Natural killer cell (primary cell): ENCODE measurements at places on chromosomes 5 and 9. TPM values are rescaled to one million over a fixed set of nuclear protein-coding genes. Genes with fewer than 3 reads are reported as not detected.
A peak's percentile ranks its signal among the peaks of the same experiment; 100 is the strongest.

DNA sequence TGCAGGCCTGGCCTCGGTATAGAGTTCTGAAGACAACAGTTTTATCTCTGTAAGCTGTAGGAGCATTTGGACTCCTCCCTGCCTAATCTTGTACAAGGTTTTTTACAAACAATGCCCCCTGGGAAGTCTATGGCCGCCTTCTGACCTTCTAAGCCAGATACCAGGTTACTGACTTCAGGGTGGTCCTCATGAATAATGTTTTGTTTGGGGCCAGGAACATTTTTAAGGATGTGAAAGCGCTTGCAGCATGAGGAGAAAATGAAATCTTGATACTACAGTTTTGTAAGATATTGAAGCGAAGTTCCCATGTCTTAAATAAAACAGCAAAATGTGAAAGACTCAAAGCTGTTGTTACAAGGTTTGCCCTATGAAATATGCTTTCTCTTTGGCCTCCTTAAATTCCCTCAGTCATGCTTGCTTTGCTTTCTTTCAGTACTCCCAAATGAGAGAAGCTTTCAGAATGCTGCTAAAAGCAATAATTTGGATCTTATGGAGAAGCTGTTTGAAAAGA, 5.2 kb downstream of the ANKDD1B start:
- H3K27me3 ChIP-seq = peaks cover 7% of the 10 kb centered on the region
- no peak overlapping the region for H3K4me3 ChIP-seq
- H3K36me3 ChIP-seq = no peaks in the 10 kb centered on the region
- H3K27ac ChIP-seq = no peak overlapping the region

ROR2 gene
- 1.7 TPM for total RNA-seq

DNA sequence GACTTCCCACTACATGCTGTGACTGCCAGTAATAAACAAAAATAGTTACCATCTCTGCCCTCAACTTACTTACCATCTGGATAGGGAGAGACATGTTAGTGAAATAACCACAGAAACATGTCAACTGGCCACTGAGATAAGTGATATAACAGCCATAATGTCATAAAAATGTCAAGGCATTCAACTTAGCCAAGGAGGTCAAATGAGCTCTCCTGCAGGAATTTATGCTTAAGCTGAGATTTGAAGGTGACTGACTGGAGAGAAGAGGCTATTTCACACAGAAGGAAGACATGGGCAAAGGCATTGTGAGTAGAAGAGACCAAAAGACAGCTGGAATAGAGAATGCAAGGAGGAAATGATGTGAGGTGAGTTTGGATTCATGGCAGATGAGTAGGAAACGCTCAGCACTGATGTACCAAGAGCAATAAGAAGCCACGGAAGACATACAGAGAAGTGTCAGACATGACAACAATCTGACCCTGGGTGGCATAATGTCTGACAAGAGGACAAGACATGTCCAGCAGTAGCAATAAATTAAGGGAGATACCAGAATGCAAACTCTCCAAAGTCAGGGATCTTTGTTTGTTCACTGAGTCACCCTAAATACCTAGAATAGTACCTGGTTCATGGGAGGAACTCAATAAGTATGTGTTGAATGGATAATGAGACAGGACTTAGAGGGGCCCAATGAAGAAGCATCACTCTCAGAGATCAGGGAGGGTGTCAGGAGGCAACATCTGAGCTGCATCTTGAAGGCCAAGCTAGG, 318.8 kb downstream of the ACTL7B start:
- no peaks in the 10 kb centered on the region for H3K36me3 ChIP-seq
- H3K27ac ChIP-seq = no peak overlapping the region
- no peak for DNase-seq
- H3K27me3 ChIP-seq = no peaks in the 10 kb centered on the region

DNA sequence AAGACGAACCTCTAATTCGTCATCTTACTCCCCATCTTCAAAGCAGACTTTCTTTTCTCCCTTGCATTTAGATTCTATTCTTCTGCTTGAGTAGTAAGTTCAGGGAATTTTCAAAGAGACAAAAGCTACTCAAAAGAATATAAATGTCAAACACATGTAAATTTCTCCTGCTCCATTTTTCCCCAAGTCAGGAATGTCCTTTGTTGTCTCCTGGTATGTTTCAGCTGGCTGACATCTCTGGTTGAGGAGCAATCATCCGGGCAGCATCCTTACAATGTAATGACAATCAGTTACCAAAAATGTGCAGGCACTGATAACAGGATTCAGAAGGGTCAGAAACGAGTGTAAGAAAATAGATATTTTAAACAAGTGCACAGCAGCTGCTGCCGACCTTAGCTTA, 47.6 kb upstream of the PPP1R2B start:
- no peak for DNase-seq
- H3K4me3 ChIP-seq = no peak overlapping the region
- no peaks in the 10 kb centered on the region for H3K4me1 ChIP-seq
- H3K27ac ChIP-seq = no peak overlapping the region
- no peaks in the 10 kb centered on the region for H3K27me3 ChIP-seq

GRCh38 chr9:116479056-116479544, 208.0 kb upstream of the TRIM32 start:
- no peak for DNase-seq
- no peak overlapping the region for H3K27ac ChIP-seq
- no peak overlapping the region for H3K4me3 ChIP-seq
- H3K27me3 ChIP-seq = no peaks in the 10 kb centered on the region

MEIKIN gene
- total RNA-seq = not detected

QSOX2 gene
- 10.8 TPM for total RNA-seq

- H3K27ac ChIP-seq = no peak overlapping the region
- H3K4me3 ChIP-seq = no peak overlapping the region
- H3K36me3 ChIP-seq = no peaks in the 10 kb centered on the region
- no peaks in the 10 kb centered on the region for H3K4me1 ChIP-seq
- no peaks in the 10 kb centered on the region for H3K27me3 ChIP-seq
These were observed 478.1 kb upstream of the NMUR2 start for GRCh38 chr5:152883066-152883775.

DNA sequence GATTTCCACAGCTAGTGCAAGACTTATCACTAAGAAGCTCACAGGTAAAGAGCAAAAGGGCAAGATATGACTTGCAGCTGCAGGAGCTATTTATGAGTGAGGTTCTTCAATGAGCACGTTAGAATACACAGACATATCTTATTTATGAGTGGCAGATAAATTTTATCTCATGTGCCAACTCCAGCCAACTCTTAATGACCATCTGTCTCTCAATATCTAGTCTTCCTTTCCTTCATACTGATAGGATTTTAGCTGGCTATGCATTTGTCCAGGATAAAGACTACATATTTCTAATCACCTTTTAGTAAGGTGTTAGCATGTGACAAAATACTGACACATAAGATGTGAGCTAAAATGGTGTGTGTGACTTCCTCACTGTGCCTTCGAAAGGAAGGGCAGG, 304.5 kb downstream of the TRPM3 start:
- H3K36me3 ChIP-seq = no peaks in the 10 kb centered on the region
- H3K27me3 ChIP-seq = no peaks in the 10 kb centered on the region
- H3K27ac ChIP-seq = no peak overlapping the region
- DNase-seq = no peak
- no peaks in the 10 kb centered on the region for H3K4me1 ChIP-seq

- H3K4me1 ChIP-seq = no peaks in the 10 kb centered on the region
- no peak overlapping the region for H3K4me3 ChIP-seq
- H3K27me3 ChIP-seq = no peaks in the 10 kb centered on the region
- no peak overlapping the region for H3K27ac ChIP-seq
These were observed 28.2 kb downstream of the RNF145 start for GRCh38 chr5:159181152-159181551.

ISL1 gene
- not detected for total RNA-seq

DNA sequence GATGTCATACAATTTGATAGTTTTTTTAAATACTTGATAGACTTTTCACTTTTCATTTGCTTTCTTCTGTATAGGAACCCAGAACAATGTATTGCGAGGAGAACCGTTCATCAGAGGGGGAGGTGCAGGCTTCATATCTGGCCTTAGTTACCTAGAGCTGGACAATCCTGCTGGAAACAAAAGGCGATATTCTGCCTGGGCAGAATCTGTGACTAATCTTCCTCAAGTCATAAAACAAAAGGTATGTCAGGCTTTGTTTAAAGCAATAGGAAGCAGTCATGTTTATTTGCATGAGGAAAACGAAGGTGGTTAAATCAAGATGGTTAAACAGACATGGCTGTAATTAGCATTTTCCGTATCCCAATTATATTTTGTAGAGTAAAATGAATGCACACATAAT, 46.0 kb downstream of the C7 start:
- H3K4me1 ChIP-seq = no peaks in the 10 kb centered on the region
- no peak overlapping the region for H3K27ac ChIP-seq
- H3K4me3 ChIP-seq = no peak overlapping the region

DNA sequence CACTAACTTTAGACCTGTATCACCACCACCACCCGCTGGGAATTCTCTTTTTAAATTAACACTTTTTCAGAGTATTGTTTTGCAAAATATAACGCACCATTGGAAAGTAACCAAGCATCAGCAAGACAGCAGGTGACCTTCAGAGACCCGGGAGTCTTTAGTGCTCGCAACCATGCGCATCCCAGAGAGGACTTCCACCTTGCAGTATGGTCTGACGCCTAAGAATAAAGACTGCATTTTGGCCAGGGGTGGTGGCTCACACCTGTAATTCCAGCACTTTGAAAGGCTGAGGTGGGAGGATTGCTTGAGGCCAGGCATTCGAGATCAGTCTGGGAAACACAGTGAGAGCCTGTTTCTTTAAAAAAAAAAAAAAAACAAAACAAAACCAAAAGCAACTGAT, 113.8 kb downstream of the MED27 start:
- H3K27ac ChIP-seq = no peak overlapping the region
- H3K27me3 ChIP-seq = no peaks in the 10 kb centered on the region
- no peaks in the 10 kb centered on the region for H3K36me3 ChIP-seq
- H3K4me3 ChIP-seq = no peak overlapping the region

- no peak overlapping the region for H3K4me3 ChIP-seq
- no peak for DNase-seq
- peaks cover 55% of the 10 kb centered on the region for H3K4me1 ChIP-seq
- H3K27ac ChIP-seq = peak overlapping the region; percentile 89
- no peaks in the 10 kb centered on the region for H3K27me3 ChIP-seq
These were observed 16.6 kb downstream of the CDC42SE2 start for GRCh38 chr5:131280417-131280816.

DNA sequence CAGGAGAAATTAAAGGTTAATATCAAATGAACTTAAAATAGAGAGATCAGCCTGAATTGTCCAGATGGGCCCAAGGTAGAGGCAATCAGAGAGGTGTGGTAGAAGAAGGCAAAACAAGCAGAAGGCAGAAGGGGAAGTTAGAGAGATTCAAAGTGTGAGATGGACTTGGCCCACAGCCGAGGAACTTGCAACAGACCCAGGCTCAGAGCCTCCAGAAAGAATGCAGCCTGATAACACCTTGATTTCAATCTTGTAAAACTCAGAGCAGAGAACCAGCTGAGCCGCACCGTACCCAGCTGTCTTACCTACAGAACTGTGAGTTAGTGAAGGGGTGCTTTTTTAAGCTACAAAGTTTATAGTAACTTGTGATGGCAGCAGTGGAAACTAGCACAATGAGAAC, 190.9 kb downstream of the RFK start:
- no peaks in the 10 kb centered on the region for H3K27me3 ChIP-seq
- no peak for DNase-seq
- H3K36me3 ChIP-seq = no peaks in the 10 kb centered on the region
- no peak overlapping the region for H3K4me3 ChIP-seq
- H3K4me1 ChIP-seq = no peaks in the 10 kb centered on the region
- H3K27ac ChIP-seq = no peak overlapping the region

PLAC8L1 gene
- not detected for total RNA-seq

- H3K36me3 ChIP-seq = no peaks in the 10 kb centered on the region
- no peaks in the 10 kb centered on the region for H3K4me1 ChIP-seq
- peak; percentile 12 for DNase-seq
- H3K27me3 ChIP-seq = no peaks in the 10 kb centered on the region
These were observed 57.3 kb upstream of the C6 start for GRCh38 chr5:41270423-41271251.

DNA sequence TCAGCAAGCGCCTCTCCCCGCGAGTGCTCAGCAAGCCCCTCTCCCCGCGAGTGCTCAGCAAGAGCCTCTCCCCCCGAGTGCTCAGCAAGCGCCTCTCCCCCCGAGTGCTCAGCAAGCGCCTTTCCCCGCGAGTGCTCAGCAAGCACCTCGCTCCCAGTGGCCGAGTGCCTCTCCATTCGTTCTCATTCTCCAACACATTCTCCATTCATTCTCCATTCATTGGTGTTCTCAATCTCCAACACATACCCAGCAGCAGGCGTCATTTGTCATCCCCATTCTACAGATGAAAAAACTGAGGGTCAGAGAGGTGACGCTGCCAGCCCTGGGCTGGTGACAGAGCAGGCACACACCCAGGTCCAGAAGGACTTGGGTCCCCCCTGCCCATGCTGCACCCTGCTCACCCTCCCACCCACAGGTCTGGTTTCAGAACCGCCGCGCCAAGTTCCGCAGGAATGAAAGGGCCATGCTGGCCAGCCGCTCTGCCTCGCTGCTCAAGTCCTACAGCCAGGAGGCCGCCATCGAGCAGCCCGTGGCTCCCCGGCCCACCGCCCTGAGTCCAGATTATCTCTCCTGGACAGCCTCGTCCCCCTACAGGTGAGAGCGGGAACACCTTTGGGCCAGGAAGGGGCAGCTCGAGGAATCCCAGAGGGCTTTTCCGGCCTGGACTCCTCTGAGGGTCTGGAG, 32.5 kb downstream of the PTGES start:
- no peak for DNase-seq
- no peak overlapping the region for H3K4me3 ChIP-seq
- no peaks in the 10 kb centered on the region for H3K27me3 ChIP-seq
- H3K36me3 ChIP-seq = no peaks in the 10 kb centered on the region

EPB41L4B gene
- not detected for total RNA-seq

GRCh38 chr5:50328193-50328729, 112.8 kb downstream of the EMB start:
- no peak overlapping the region for H3K4me3 ChIP-seq
- peak; percentile 24 for DNase-seq
- no peaks in the 10 kb centered on the region for H3K27me3 ChIP-seq
- H3K4me1 ChIP-seq = peaks cover 3% of the 10 kb centered on the region

DNA sequence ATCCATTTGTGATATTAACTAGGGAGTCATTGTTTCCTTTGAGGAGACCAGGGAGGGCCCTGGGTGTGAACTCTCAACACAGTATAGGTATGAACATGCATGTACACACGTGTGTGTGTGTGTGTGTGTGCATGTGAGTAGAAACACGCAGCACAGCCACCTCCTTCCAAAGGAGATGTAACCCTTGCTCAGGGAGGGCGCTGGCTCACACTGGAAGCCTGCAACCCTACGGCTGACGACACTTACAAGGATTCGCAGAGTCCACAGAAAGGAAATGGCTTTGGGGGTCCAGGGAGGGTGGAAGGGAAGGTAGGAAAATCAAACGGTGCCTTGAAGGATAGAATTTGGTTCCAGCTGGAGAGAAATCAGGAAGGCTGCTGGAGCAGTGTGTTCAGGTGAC, 21.9 kb downstream of the TRIP13 start:
- H3K36me3 ChIP-seq = no peaks in the 10 kb centered on the region
- no peak for DNase-seq
- no peak overlapping the region for H3K27ac ChIP-seq
- H3K4me3 ChIP-seq = no peak overlapping the region
- H3K27me3 ChIP-seq = no peaks in the 10 kb centered on the region
